RWPE2 (cell line): ENCODE measurements at places on chromosomes 11 and 22.

- no peak for DNase-seq
These were observed 8.6 kb downstream of the SIGIRR start for GRCh38 chr11:405954-406795.

DNA sequence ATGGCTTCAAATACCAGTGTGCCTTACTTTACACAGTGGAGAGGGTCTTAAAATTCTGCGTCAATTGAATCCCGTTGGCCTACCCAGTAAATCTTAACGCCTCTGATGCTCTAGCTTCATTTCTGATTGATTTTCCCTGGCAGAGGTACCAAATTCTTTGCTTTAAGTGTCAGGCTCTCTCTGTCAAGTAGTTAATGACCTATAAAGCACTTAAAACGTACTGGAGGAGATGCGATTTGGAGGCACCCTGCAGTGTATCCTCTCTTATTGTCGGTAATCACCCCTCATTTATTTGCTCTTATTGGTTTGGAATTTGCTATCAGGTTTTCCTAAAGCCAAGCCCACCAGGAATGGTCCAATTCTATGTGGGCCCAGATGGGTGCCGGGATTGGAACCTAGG, 59.2 kb downstream of the NFAM1 start:
- DNase-seq: no peak

DNA sequence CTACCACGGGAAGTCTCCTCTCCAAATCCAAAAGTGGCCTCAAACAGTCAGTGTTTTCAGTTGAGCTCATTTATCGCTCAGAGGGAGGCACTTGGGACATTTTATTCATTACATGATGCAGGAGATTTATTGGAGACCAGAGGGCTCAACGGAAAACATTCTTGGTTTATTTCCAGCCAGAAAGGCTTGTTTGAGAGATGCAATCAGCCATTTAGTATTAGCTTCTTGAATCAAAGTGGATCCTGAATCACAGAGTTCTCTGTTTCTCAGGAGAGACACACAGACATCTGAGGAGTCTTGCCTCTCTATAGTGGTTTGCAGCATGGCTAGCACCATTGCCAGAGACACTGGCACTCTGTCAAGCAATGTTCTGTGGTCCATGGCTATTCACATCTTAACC, 31.5 kb downstream of the CD44 start:
- DNase-seq: no peak

DNA sequence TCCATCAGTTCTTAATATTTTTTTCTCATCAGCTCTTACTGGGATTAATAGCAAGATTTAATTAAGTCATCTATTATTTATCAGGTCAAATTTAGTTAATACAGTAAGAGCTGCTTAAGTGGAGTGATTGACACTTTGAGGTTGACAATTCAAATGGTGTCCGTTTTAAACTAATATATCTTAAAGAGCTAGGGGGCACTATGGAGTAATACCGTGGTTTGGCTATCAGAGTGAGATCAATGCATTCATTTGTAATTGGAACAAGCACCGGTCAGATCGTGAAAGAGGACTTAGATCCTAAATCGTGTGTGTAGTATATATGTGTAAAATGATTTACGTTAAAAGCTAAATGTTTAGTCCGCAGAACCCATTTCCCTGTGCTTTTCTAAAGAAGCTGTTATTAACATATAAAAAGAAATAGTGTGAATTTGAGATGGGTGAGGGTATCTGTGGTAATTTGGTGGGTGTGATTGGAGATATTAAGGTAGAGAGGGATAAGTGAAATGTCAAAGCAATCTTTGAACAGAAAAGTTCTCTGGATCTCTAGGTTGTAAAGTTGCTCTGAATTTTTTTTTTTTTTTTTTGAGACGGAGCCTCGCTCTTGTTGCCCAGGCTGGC, 2.3 kb downstream of the SIK2 start:
- no peak for DNase-seq

DNA sequence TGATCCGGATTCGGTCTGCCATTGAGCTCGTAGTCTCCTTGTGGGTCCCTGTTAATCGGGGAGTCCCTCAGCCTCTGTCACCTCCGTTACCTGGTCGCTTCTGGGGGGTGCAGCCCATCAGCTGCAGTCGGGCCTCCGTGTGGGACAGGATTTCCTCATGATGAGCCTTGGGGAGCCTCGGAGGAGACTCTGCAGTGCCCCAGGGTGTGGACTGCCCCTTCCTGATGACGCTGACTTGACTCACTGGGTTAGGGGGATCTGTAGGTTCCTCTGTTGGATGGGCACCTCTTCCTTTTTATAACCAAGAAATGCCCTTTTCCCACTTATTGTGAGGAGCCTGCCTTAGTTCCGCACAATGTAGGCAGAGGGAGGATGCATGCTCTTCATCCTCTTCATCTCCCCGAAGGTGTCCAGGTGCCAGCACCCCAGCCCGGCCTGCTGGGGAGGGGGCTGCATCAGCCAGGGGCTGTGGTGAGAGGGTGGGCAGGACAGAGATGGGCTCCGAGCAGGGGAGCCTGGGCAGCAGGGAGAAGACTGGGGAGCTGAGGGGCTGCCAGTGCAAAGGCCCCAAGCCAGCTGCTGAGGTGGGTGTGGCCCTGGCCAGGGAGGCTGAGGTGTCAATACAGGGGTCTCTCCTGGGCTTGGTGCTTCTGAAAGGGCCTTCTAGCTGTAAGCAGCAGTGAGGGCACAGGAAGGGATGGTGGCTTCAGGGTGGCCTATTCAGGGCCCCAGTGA, 13.5 kb upstream of the TTLL8 start:
- DNase-seq: no peak

DNA sequence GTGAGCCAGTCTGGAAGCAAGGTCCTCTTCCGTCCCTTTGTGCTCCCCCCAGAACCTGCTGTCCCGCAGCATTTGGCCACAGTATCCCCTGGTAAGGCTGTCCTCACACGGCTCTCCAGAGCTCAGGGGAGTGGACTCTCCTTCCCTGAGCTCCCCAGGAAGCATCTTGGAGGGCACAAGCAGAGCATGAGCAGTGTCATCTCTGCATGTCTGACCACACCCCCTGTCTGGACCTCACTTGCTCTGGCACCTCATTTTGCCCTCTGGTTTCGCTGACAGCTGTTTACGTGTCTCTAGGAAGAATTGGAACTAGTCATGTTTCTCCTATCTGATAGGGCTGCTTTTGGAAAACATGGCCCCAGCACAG, 15.5 kb downstream of the DCPS start:
- peak; percentile 6 for DNase-seq
